ENCODE measurements at places on chromosomes 1 and 21.

- no peak for DNase-seq
These were observed 21.8 kb downstream of the MIS18A start for GRCh38 chr21:32256873-32257620.

DNA sequence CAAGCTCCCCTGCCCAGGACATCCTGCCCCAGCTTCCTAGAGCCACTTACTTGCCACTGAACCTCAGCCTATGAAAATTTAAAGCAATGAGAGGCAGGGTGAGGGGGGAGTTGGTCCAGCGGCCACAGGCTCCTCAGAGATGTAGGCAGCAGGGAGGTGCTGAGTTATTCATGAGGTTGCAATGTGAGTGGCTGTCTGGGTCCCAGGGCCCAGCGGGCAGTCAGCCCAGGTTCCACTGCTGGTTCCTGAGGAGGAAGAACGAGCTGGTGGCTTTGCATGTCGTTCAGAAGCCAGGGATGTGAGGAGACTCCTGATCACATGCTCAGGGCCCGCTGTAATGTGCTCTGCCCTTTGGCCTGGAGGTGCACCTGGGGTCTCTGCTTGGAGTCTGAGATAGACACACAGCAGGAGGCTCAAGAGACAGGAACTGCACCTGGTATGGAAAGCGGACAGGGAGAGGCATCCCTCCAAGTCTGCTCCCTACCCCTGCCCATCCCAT lies at the start of gene KNCN:
Gene KNCN, minus strand, starts transcription at position 51 of the 499 bp plus-strand sequence. CDS start 432 bp downstream, outside the sequence.
- no peak for DNase-seq

DNA sequence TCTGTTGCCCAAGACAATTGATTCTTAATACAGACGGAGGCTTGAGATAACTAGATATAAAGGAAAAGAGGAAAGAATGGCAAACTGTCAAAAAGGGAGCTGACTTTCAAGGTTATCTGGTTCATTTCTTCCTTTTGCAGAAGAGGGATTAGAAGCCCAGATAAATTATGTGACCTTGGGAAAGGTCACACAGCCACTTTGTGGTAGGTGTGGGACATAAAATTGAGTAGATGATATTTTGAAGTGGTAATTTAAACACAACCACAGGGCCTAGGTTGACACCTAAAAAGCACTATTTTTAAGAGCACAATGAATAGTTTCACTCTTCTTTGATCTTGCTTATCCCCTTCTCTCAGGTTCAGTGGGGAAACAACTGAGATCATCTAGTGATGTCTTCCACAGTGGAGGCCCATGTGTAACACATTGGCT lies 16.9 kb upstream of the KIAA0040 start:
- DNase-seq = no peak

GRCh38 chr1:16367968-16368890 lies 1.2 kb downstream of the SZRD1 start:
- DNase-seq = no peak

- DNase-seq = no peak
These were observed 26.8 kb upstream of the CACNA1E start for GRCh38 chr1:181456551-181456950.

DNA sequence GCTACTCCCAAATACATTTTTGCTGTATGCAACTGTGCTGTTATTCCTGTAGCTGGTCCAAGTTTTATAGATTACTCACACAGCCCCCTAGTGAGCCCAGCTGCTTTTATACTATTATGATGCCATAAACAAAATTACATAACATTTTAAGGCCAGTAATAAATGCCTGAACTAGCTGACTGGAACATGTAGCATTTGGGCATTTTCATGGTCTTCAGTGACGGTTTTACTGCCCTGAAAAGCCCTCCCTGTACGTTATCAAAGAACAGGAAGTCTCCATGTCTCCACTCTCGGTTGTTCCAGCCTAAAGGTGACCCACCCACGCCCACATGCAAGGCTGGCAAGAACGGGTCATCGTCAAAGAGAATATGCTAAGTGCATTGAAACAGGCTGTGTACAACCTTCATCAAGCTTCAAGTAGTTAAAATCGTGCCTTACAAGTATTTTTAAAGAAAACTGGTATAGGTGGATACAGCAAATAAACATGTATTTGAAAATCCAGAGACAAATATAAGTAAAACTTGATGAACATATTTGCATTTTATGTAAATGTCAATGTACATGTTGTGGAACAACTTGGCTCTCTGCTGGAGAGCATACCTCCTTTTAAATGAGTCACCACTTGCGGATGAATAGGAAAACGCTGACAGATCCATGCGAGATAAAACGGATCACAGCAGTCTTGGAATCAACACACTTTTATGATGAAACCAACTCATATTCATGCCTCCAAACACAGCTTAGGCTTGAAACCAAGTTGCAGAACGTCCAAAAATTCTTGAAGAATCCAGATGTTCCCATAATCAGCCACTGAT lies 520.5 kb downstream of the SMYD3 start:
- DNase-seq = no peak

- DNase-seq = no peak
These were observed 52.8 kb downstream of the SLC44A3 start for GRCh38 chr1:94872771-94873495.

DNA sequence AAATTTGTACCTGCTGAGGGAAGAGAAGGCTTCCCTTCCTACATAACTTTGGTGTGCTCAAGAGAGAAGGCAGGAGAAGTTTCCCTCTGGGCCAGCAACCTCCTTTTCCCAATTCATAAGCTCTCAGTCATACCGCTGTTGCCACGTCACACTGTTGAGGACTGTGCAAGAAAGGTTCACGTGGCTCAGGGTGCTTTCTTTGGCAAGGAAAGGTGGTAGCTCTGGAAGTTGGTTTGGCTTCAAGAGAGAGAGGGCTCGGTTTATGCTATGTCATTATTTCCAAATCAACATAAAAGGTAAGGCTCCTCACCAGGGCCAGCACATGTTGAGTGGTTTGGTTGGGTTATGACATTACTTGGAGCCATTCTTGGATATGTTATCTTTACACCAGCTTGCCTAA lies 77.3 kb downstream of the TNFSF18 start:
- no peak for DNase-seq

DNA sequence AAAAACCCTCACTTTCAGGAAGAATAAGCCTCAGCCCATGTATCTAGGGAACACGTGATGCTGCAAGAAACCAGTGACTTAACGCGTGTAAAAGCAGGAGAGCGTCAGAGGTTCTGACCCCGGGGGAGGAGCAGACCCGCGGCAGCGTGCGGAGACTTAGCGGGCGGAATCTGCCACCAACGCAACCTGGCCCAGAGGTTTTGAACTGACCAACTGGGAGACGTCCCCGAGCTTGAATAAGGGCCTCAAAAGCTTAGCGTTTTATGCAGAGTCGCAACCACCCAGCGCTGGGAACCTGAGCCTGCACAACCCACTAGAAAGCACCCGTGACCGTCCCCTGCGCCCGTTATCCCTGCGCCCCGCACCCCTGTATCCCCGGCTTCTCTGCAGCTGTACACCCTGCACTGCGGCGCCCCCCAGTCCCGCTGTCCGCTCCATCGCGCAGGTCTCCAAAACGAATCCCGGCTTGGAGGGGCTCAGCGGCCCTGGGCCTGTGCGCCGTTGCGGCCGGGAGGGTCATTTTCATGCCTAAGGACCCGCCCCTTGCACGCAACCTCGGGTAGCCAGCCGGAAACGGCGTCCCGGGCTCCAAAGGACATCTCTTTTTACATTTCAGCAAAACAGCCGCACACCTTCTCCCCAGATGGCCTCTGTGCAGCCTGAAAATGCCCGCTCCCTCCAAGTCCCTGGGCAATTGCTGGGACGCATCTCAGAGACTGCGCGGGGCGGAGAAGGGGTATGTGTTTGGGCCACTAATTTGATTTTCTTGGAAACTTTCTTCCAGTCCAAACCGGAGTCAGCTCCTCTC lies 29.4 kb upstream of the TRIM17 start:
- no peak for DNase-seq

DNA sequence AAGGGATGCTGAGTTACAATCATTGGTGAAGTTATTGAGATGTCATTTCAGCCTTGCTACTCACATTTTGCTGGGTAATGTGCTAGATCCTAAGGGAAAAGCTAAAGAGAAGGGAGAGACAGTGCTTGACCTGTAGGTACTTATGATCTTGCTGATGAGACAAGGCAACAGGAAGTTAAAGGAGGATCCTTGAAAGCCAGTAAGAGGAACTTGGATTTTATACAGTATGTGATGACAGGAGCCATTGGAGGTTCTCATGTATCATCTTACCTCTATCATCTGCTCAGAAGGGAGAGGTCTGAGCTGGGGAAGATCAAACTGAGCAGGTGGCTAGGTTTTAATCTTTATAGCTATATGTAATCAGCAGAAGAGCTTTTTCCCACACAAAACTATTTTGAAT lies 6.3 kb downstream of the APOBEC4 start:
- no peak for DNase-seq

DNA sequence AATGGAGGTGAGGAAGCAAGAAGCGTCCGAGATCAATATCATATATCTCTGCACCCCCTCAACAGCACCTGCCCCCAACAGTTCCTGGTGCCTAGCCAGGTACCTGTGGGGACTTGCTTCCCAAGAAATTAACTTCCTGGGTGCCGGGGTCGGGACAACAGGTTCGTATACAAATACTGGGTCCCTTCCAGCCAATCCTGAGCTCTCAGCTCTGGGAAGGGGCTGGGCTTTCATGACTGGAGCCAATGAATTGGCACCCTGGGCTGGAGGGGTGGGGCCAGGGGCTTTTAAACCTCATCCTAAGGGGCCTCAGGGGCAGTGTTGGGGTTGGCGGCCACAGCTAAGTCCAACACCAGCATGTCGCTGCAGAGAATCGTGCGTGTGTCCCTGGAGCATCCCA lies at the start of gene PADI3:
Gene PADI3, plus strand, starts transcription at position 318 of the 400 bp plus-strand sequence. Its CDS starts 40 bp downstream, at position 358.
- DNase-seq = no peak

DNA sequence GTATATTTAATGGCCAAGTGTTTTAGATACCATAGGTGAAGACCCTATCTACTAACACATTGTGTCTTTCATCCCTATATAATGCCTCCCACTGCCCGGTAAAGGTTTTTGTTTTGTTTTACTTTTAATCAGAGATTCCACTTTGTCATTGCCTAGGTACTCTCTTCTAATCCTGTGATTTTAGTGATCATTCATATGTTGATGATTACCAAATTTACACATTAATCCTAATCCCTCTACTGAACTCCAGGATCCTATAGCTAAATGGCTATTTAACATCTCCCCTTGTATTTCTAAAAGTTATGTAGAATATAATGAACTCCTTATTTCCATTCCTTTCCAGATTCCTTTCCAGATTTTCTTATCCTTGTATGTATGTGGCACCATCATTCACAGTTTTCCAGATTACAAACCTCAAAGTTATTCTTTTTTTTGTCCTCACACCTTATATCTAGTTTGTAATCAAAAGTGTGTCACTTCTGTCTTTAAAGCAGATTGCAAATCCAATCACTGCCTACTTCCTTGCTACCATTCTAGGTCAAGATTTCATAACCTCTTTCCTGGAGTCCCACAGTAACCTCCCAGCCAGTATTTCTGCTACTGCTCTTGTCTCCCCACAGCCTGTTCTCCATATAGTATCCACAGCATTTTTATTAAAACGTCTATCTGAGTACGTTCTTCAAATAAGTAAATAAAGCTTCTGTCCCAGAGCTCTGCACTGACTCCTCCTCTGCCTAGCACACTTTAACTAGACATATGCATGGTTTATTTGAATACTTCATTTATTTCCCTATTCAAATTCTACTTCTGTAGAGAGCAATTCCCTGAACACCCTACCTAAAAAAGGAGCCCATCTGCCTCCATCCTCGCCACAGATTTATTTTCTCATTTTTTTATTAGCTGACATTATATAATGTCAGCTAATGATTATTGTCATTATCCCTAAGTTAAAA lies 157.8 kb downstream of the KCNT2 start:
- DNase-seq = no peak

GRCh38 chr1:206465951-206466350 lies 4.3 kb upstream of the IKBKE start:
- DNase-seq = no peak

- no peak for DNase-seq
These were observed 261.5 kb downstream of the ADGRL2 start for GRCh38 chr1:82062206-82062605.

DNA sequence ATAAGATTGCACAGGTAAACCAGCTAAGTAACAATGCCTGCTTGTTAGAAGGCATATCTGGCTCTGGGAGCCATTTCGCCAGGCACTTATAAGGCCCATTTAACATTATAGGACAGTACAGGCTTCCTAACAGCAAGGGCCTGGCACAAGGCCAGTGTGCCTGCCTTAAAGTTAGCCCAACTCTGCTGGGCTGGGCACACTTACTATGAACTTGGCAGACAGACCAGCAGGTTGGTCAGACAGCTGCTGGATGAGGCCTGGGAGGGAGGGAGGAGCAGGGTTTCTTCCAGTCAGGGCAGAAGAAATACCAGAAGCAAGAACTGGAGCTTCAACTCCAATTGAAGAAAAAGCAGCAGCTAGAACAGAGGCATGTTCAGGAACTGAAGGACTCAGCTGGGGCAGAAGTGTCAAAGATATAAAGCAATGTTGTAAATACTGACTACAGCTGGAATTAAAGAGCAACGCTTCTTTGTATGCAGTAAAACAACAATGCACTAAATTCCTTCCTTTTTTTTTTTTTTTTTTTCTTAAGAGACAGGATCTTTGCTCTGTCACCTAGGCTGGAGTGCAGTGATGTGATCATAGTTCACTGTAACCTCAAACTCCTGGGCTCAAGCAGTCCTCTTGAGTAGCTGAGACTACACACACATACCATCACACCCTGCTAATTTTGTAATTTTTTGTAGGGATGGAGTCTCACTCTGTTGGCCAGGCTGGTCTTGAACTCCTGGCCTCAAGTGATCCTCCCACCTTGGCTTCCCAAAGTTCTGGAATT lies 4.9 kb downstream of the CACHD1 start:
- DNase-seq = no peak

DNA sequence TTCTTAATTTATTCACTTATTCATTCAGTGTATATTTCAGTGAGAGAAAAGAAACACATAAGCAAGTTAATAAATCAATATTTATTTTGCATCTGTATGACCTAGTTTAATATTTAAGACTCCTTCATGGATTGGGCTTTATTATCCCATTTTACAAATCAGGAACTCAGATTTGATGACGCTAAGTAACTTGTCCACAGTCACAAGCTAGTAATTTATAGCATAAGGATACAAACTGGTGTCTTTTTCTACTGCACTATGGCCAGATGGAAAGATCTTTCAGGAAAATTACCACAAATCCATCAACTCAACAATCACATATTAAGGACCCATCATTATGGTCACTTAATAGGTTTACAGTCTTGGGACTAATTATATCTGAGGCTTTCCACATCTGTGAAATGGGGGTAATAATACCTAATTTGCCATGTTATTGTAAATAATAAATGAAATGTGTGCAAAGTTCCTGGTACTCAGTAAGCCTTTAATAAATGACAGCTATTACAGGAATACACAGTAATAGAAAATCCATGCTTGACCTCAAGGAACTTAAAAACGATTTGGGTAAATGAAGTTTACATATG lies 13.3 kb downstream of the CDKN2C start:
- DNase-seq = no peak
